ENCODE measurements at places on chromosomes 3 and 15. TPM values are rescaled to one million over a fixed set of nuclear protein-coding genes. Genes with fewer than 3 reads are reported as not detected.

GRCh38 chr3:12841149-12841969 lies at the start of gene RPL32:
Gene RPL32, minus strand, starts transcription at chr3:12841565. Its CDS starts 1,328 bp downstream, at chr3:12840237.
- H3K36me3 ChIP-seq: peaks cover 37% of the 10 kb centered on the region
- H3K4me1 ChIP-seq: no peaks in the 10 kb centered on the region
- H3K27ac ChIP-seq: peak within 1 kb of the TSS; percentile 94
- no peaks in the 10 kb centered on the region for H3K27me3 ChIP-seq
- peak; percentile 87 for DNase-seq
- H3K4me3 ChIP-seq: peak within 1 kb of the TSS; percentile 92

DNA sequence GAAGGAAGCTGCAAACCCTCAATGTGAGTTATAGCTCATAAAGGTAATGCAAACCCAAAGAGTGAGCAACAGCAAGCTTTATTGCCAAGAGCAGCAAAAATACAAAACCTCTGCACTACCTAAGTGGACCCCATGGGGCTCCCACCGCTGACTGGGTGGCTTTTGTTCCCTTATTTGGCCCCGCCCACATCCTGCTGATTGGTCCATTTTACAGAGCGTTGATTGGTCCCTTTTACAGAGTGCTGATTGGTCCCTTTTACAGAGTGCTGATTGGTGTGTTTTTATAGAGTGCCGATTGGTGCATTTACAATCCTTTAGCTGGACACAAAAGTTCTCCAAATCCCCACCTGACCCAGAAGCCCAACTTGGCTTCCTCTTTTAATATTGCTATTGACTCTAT lies 154.5 kb upstream of the NSMCE3 start:
- H3K27me3 ChIP-seq: no peaks in the 10 kb centered on the region
- H3K36me3 ChIP-seq: no peaks in the 10 kb centered on the region
- H3K27ac ChIP-seq: no peak overlapping the region
- no peak for DNase-seq
- H3K4me1 ChIP-seq: no peaks in the 10 kb centered on the region
- no peak overlapping the region for H3K4me3 ChIP-seq

Gene GOLGA8T
- 0.39 TPM for total RNA-seq

Gene GOLGA8O
- total RNA-seq: not detected

- peak overlapping the region; percentile 47 for H3K4me3 ChIP-seq
- no peak overlapping the region for H3K27ac ChIP-seq
- no peaks in the 10 kb centered on the region for H3K27me3 ChIP-seq
- no peak for DNase-seq
- H3K4me1 ChIP-seq: no peaks in the 10 kb centered on the region
These were observed 841 bp downstream of the SLC6A20 start for GRCh38 chr3:45795509-45795881.

GRCh38 chr3:151708868-151709267 lies 24.9 kb upstream of the AADACL2 start:
- no peaks in the 10 kb centered on the region for H3K27me3 ChIP-seq
- no peak overlapping the region for H3K27ac ChIP-seq
- H3K4me1 ChIP-seq: no peaks in the 10 kb centered on the region
- no peak overlapping the region for H3K4me3 ChIP-seq
- DNase-seq: no peak

Gene GREM1
- total RNA-seq: not detected

DNA sequence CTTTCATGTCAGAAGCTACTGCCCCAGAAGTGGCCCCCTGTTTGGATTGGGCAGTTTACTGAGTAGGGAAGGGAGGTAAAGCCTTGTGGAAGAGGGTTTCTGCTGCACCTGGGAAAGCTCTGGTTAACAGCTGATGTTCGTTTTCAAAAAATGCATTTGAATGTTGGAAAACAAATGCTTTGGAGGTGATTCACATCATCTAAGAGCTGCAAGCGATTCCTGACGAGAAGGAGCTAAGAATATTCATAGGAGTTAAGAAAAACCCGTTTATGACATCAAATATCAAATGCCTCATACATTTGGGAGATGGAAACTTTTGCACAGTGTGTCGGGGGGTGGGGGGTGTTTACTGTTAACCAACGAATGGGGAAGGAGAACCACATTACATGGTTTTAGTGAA lies 183.8 kb upstream of the NR2F2 start:
- H3K4me3 ChIP-seq: no peak overlapping the region
- H3K27me3 ChIP-seq: no peaks in the 10 kb centered on the region
- no peak for DNase-seq
- H3K4me1 ChIP-seq: no peaks in the 10 kb centered on the region
- no peaks in the 10 kb centered on the region for H3K36me3 ChIP-seq
- no peak overlapping the region for H3K27ac ChIP-seq

- H3K4me3 ChIP-seq: no peak overlapping the region
- H3K4me1 ChIP-seq: no peaks in the 10 kb centered on the region
- peaks cover 6% of the 10 kb centered on the region for H3K36me3 ChIP-seq
These were observed 52.1 kb downstream of the ITGB5 start for GRCh38 chr3:124834723-124835718.

GRCh38 chr3:13479332-13479581 lies 849 bp upstream of the HDAC11 start:
- no peaks in the 10 kb centered on the region for H3K27me3 ChIP-seq
- H3K4me3 ChIP-seq: peak overlapping the region; percentile 75
- peaks cover 25% of the 10 kb centered on the region for H3K4me1 ChIP-seq
- H3K27ac ChIP-seq: peak overlapping the region; percentile 96

Gene UBA7
- total RNA-seq: 12.2 TPM

Gene ACKR2
- total RNA-seq: 0.78 TPM

Gene CCR4
- total RNA-seq: 0.35 TPM

Gene OIP5
- not detected for total RNA-seq

- no peaks in the 10 kb centered on the region for H3K4me1 ChIP-seq
- H3K4me3 ChIP-seq: no peak overlapping the region
- no peak for DNase-seq
- no peaks in the 10 kb centered on the region for H3K27me3 ChIP-seq
- H3K36me3 ChIP-seq: no peaks in the 10 kb centered on the region
- no peak overlapping the region for H3K27ac ChIP-seq
These were observed 29.5 kb upstream of the ZNF445 start for GRCh38 chr3:44506961-44507360.

Gene SH2D7
- total RNA-seq: not detected

- H3K27me3 ChIP-seq: no peaks in the 10 kb centered on the region
- H3K36me3 ChIP-seq: no peaks in the 10 kb centered on the region
- no peak for DNase-seq
These were observed 77.6 kb upstream of the WNT5A start for GRCh38 chr3:55564726-55565125.

Gene ITGB5
- total RNA-seq: 84.0 TPM

DNA sequence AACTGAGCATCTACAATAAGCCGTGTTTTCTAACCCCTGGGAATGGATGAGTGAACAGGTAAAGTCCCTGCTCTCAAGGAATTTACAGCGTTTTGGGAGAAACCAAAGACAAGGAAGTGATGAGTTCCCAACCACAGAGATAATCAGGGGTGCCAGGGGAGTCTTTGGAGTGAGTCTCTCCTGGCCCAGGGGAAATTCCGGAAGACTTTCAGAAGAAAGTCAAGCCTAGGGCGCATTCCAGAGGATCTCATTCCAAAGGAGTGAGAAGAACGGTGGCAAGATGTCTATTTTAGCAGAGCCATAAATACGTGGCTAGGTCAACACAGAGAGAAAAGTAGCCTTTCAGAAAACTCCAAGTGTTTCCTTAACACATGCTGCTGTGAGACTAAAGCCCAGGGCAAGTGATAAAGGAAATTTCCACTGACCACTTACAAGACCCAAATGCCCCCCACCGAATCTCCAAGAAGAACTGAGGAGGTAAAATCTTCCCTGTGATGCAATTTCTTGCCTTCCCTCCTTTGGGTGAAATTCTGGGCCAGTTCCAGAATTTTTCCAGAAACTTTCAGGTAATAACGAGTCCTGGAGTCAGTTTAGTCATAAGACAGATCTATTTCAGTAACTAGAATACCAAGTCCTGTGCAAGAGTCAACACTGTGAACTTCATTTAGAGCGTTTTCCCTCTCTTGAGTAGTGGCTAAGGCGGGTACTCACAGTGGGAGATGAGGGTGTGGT lies 437.4 kb downstream of the NR2F2 start:
- no peak overlapping the region for H3K4me3 ChIP-seq
- no peaks in the 10 kb centered on the region for H3K4me1 ChIP-seq
- no peaks in the 10 kb centered on the region for H3K36me3 ChIP-seq
- no peaks in the 10 kb centered on the region for H3K27me3 ChIP-seq

- H3K4me3 ChIP-seq: no peak overlapping the region
- no peak overlapping the region for H3K27ac ChIP-seq
- H3K27me3 ChIP-seq: no peaks in the 10 kb centered on the region
- H3K4me1 ChIP-seq: no peaks in the 10 kb centered on the region
These were observed 235.4 kb downstream of the FMN1 start for GRCh38 chr15:32959077-32959476.

Gene DNAH1
- 2.5 TPM for total RNA-seq

Gene NAALADL2
- total RNA-seq: 2.5 TPM

Measured in right atrium auricular region (tissue), 2 donors.